Stimulated activated CD8-positive, alpha-beta memory T cell treated with anti-CD3 and anti-CD28 coated beads, Interleukin-15, amount 100 ng/mL, for 1 hour (primary cell): ENCODE measurements at places on chromosomes 12 and 14.

- no peak for DNase-seq
Observed at GRCh38 chr14:74437496-74438053, 11.6 kb upstream of the SYNDIG1L start.

GRCh38 chr14:41355866-41356265 lies 250.8 kb upstream of the LRFN5 start:
- no peak for DNase-seq

DNA sequence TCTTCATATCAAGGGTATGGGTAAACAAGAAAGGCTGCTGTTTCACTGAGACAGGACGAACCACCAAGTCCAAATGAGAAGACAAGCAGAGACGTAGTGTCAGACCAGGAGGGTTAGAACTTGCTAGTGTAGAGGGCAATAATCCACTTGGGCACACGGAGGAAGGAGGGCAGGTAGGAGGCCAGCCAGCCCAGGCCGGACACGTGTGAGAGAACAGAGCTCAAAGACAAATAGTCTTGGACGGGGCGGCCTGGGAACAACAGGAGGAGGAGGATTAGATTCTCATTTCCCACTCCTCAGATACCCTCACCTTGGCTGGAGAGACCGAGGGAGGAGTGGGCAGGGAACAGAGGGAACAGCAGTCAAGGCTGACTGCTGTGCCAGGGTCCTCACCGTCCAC lies 8.8 kb downstream of the DHRS1 start:
- DNase-seq = no peak

GRCh38 chr12:12327802-12328201 lies 22.2 kb downstream of the MANSC1 start:
- DNase-seq = no peak

- DNase-seq = no peak
Observed at GRCh38 chr12:27048822-27049752, 26.7 kb downstream of the MED21 start.

DNA sequence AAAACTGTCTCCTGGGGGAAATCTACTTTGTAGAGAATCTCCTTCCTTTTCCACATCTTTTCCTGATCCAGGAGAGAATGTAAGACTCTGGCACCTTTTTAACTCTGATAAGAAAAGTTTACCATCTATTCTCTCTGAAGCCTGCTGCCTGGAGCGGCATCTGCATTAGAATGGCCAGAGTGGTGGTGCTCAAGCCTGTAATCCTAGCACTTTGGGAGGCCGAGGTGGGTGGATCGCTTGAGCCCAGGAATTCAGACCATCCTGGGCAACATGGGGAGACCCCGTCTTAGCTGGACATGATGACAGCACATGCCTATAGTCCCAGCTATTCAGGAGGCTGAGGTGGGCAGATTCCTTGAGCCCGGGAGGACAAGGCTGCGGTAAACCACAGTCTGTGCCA lies 1.4 kb upstream of the CHFR start:
- no peak for DNase-seq
